ENCODE measurements at places on chromosomes 2 and 18.
A peak's percentile ranks its signal among the peaks of the same experiment; 100 is the strongest.

DNA sequence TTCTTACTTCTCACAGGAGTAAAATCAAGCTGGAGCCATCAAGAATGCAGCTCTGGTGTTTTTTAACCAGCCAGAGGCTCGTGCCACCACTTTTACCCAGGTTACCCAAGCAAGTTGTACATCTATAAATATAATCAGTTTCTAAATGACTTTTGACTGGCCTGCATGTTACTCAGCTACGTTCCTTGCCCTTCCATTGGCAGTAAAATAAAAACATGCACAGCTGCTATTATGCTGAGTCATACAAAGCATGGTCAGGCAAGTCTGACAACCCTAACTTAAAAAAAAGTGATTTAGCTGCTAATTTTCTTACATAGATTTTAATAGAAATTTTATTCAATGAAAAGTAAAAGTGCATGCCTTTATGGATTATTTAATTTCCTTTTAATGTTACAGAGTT is 111.7 kb upstream of the CSRNP3 start:
- DNase-seq, result peak; percentile 61

- DNase-seq, result no peak
Measured at GRCh38 chr18:22084547-22084946, 84.8 kb upstream of the GATA6 start.

- DNase-seq, result no peak
Measured at GRCh38 chr2:111973701-111974100, 75.3 kb downstream of the MERTK start.

DNA sequence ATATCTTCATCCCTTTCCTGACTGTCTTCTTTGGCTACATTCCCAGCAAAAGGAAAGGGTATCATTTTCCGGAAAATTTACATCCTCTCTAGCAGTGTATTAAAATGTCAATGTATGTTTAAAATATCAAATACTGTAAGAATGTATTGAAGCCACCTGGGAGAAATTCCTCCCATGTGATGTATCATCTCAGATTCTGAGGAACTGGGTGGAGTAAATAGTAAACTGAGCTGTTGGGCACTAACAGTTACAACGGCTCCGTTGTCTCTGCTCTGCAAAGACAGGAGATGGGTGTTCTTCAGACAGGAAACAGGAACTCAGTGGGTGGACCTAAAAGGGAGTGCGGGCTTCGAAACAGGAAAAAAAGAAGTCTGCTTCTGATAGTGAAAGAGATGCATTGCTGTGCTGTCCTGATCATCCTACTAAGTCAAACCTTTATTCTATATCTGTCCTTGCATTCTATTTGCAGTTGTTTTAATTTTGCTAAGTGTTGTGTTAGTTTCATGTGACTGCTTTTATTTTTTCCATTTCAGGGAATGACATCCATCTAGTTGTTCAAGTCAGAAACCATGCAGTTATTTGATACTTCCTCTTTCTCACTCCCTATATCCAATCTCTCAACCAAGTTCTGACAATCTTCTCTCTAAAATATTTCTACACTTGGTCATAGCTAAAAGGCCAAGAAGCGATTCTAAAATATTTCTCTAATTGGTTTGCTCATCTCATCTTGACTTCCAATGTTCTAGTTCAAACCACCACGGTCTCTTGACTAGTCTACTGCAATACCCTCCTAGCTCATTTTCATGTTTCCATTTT is 19.4 kb downstream of the DOK1 start:
- DNase-seq, result peak; percentile 85

GRCh38 chr2:236417150-236417549 is 152.5 kb upstream of the ACKR3 start:
- no peak for DNase-seq

DNA sequence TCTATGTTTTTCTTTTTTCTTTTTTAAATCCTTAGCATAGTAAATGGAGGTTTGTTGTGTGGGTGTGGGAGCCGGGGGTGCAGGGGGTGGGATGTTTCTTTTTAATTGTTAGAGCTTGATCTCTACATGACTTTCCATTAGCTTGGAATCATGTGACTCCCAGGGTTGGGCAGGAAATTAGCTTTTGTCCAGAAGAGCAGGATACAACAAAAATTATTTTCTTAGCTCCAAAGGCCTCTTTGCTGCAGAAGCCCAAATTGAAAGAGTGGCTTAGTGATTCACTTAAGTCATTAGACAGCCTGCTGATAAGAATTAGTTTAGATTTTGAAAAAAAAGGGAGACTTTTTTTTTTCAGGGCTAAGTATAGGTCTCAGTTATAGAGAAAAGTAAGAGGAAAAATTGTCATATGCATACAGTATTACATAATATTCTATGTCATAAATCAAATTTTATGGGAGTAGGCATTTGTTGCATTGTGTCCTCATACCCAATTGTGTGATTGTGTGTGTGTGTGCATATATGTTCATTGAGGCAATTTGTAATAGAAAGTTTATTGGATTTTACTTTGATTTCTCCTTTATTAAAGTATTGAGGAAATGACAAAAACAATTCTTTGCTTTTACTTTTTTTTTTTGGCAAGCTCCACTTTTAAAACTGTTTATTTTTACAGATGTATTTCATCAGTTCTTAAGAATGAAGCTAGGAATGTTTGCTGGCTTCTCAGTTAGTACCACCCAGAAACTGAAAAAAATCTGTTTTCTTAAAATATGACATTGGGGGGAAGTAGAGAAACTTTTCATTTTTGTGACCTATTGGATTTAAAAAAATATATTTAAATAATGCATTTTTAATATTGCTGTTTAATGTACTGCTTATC is 47.4 kb downstream of the TSPYL6 start:
- DNase-seq, result peak; percentile 70

DNA sequence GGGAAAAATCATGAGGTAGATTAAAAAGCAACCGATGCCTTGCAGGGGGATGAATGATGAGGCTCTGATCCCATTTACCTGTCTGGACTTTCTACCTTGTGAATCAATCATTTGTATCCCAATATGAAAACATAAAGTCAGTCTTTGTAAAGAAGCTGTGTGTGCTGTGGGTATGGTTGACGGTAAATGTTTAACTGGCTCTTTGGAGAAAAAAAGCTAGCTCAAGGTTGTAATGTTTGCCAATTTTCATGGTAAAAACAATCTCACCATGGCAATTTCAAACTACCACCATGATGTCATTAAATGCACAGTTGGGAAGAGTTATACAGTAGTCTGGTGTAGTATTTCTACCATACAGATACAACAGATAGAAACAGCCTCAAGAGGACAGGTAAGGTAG is 14.6 kb downstream of the TTR start:
- DNase-seq, result no peak
